ENCODE measurements at places on chromosomes 11 and 22.
A peak's percentile ranks its signal among the peaks of the same experiment; 100 is the strongest.

- no peak for DNase-seq
Measured at GRCh38 chr11:107682171-107682570, 29.7 kb downstream of the SLN start.

DNA sequence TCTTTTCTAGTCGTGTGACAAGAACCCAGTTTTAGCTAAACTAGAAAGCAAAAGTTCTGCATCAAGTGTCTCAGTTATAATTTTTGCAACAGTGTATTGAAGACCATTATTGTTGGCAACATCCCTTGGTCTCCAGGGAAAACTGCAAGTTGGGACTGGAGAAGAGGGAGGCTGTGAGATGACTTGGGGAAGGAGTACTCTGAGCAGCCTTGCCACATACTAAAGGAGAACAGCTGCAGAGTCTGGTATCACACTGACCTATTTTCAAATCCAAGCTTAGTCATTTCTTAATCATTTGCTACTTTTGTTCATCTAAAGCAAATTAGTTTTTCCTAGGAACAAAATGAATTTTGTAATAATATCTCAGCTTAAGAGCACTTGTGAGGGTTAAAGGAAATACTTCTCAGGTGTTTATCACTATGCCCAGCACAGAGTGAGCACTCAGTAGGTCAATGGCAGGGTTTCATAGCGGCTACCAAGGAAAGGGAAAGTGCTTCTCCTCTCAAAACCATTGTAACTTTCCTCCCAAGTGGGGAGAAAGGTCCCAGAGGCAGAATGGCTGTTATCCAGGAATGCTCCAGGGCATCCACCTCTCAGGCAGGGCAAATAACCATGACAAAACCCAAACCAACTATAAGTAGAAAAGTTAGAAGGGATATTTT, 247.1 kb downstream of the C11orf87 start:
- no peak for DNase-seq

DNA sequence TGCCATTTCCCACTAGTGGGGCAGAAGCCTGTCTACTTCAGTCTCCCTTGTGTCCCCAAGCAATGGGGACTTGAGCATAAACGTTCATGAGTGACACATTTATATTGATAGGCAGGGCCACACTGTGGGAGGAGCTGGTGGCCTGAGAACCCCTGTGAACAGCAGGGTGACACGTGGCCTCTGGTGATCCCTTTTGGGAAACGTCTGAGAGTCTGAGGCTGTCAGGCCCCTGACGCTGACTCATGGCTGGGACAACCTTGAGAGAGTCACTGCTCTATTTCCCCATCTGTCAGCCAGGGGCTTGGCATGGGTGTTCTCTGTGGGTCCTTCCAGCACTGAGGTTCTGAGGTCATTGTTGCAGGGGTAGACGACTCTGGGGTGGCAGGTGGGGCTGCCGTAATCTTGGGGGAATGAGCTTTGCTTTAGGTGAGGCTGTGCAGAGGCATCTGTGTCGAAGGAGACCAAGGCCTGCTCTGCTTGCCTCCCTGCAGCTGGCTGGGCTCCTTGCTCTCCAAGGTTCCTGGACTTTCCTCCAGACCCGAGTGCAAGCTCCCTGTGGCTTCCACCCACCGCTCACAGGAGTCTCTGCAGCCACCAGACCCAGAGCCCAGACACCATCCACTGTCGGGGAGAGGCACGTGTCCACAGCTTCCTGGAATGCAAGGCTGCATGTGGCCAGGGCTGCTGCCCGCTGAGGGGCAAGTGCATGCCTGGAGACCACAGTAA, 54.7 kb downstream of the SMIM38 start:
- no peak for DNase-seq

DNA sequence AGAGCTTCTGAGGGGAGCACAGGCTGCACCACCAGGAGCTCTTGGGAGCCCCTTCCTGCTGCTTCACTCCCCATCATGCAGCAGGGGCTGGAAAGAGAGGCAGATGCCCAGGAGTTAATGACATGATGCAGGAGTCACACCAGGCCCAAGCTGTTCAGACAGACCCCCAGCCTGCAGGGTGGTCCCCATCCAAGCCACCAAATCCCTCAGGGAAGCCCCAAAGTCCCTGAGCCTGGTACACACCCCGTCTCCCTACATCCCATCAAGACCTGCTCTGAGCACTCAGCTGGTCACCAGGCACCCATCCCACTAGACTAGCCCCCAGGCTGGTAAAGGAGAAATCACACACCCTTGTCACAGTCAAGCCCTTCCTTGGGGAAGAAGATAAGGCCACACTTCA, 11.3 kb downstream of the CYB561A3 start:
- DNase-seq, result no peak

GRCh38 chr11:108958368-108959104, 293.7 kb downstream of the DDX10 start:
- DNase-seq, result no peak

GRCh38 chr11:45379162-45379863, 93.2 kb upstream of the SYT13 start:
- no peak for DNase-seq

DNA sequence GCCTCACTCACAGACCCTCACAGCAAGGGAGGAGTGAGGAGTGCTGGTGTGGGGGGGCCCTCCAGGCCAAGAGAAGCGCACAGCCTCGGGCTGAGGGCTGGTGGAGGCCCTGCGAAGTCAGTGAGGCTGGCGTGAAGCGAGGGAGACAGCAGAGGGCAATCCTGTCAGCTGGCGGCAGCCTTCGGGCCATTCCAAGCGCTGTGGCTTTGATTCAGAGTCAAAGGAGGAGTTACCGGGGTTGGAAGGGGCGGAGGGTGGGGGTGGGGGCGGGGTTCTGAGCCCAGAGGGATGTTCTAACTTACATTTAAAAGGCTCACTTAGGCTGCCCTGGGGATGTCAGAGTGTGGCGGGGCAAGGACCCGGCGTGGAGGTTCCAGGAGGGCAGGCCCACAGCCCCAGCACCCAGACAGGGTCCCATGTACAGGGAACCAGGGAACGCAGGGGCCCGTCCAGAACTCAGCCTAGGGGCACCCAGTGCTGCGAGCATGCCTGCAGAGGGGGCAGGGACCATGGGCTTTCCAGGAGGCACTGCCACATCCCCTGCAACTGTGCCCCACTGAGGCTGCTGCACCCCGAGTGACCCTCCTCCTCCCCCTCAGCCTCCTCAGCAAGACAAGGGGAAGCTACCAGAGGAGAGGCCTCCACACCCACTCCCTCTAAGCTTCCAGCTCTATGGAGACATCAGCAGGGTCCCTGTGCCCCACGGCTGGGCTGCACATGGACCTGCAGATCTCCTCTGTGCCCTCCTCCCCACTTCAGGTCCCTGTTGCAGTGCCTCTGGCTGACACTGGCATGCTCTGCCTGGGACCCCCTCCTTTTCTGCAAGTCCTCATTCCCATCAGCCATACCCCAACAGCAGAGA, 39.7 kb upstream of the TTLL12 start:
- DNase-seq, result no peak

- DNase-seq, result no peak
Measured at GRCh38 chr11:21896746-21897602, 295.9 kb upstream of the ANO5 start.

DNA sequence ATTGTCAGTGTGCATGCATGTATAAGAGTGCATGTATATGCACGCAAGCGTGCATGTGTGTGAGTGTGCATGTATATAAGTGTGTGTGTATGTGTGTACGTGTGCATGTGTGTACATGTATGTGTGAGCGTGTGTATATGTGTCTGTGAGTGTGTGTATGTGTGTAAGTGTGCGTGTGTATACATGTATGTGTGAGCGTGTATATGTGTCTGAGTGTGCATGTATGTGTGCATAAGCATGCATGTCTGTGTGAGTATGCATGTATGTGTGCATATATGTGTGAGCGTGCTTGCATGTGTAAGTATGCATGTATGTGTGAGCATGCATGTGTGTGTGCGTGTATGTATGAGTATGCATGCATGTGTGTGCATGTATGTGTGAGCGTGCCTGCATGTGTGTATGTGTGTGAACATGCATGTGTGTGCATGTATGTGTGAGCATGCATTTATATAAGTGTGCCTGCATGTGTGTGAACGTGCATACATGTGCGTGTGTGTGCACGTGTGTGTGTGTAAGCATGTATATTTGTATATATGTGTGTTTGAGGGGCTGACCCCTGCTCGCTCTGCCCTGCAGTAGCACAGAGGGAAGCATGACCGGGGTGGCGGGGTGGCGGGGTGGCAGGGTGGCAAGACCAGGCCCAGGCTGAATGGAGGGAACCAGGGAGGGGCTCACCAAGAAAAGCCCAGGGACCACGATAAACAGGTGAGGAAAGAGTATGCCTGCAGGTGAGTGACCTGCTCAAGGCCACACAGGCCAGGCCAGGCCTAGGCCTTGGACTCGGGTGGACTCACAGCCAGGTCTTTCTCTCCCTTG, 26.3 kb downstream of the CYTH4 start:
- no peak for DNase-seq

- no peak for DNase-seq
Measured at GRCh38 chr11:29934115-29934638, 82.7 kb downstream of the KCNA4 start.

GRCh38 chr11:72741429-72741833, 10.8 kb downstream of the ARAP1 start:
- no peak for DNase-seq

DNA sequence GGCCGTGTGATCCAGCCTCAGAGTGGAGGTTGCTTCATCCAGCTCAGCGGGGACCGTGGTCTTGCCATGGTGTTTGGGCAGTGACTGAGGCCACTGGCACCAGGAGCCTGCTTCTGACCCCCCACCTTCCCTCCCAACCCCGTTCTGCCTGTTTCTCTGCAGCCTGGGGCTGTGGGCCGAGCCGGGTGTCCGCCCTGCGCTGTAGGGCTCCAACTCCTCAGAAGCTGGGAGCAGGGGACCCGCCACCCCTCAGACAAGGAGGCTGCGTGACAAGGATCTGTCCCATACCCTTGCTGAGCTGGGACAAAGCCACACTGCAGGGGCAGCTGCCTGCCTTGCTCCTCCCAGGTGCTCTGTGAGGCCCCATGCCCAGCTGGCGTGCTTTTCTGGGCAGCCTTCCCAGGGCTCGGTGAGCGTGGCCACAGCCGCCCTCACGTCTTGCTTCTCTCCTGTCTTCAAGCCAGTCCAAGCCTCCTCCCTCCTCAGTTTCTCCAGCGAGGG, 11.7 kb upstream of the ARFGAP3 start:
- no peak for DNase-seq

GRCh38 chr11:122995526-122995925, 13.9 kb upstream of the BSX start:
- DNase-seq, result no peak

DNA sequence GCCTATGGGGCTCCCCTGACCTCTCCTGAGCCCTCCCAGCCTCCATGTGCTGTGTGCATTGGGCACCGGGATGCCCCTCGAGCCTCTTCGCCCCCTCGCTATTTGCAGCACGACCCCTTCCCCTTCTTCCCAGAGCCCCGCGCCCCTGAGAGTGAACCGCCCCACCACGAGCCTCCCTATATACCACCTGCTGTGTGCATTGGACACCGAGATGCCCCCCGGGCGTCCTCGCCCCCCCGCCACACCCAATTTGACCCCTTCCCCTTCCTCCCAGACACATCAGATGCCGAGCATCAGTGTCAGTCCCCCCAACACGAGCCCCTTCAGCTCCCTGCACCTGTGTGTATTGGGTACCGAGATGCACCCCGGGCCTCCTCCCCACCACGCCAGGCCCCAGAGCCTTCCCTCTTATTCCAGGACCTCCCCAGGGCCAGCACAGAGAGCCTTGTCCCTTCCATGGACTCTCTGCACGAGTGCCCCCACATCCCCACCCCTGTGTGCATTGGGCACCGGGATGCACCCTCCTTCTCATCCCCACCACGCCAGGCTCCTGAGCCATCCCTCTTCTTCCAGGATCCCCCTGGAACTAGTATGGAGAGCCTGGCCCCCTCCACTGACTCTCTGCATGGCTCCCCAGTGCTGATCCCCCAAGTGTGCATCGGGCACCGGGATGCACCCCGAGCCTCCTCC, 28.8 kb downstream of the TRIOBP start:
- DNase-seq, result no peak

GRCh38 chr11:44823868-44824267, 97.1 kb downstream of the TSPAN18 start:
- no peak for DNase-seq

DNA sequence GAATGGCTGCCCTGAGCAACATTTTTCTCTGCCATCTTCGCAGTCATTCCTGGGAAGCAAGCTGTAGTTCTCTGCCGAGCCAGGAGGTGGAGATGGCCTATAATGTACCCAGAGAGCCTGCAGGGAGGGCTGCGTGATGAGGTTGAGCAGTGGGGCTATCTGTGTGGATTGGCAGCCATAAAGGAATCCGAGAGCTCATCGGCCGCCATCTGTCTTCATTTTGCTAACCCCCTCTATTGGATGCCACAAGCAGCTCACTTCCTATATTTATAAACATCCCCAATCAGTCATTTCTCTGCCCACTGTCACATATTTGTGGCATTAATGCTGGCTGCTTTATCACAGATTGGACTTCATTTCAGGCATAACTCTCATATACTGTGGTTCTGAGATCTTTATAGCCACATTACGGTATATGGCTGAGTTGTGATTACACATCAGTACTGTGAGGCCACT, 209.5 kb downstream of the NTM start:
- peak; percentile 13 for DNase-seq

- DNase-seq, result no peak
Measured at GRCh38 chr11:62390722-62391121, 28.1 kb upstream of the SCGB1A1 start.

DNA sequence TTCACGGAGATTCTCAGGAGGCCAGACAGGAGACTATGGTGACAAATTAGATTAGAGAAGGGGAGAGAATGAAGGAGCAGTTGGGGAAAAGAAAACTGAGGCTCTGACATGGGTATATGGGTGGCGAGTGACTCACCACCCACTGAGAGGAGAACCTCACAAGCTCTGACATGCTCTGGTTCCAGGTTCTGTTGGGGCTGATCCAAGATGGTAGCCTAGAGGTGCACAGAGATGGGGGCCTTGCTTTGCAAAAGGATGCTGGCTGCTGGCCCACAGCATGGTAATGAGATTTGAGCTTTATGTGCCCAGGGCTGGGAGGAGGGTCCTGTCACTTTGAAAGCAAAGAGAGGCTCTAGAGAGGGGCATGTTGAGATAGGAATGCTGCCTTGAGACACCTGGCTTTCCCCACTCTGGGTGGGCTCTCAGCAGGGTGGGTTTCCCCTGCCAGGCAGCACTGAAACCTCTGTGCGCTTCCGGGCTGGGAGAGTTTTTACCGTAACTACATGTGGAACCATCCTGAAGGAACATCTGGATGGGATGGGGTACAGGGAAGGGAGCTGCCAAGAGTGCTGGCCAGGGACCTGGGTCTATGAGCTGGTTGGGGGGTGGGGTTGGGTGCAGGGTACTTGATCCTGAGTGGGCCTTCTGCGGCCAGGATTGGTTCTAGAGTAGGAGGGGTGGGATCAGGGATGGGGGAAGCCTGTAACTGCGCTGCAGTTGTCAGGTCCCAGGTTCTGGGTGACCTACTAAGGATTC, 1.2 kb upstream of the GRK2 start:
- no peak for DNase-seq

DNA sequence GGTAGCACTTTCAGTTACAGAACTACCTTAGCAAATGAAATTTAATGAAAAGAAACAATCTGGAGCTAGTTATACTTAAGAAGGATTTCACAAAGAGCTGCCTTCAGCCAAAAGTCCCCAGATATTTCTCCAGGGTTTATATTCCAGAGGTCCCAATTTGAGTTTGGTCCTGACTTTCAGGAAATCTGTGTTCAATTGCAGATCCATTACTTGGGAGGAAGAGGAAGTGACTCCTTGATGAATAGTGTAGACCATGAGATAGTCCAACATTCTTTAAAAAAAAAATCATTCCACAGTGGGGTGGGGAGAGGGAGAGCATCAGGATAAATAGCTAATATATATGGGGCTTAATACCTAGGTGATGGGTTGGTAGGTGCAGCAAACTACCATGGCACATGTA, 117.6 kb upstream of the ARHGAP20 start:
- no peak for DNase-seq

- DNase-seq, result no peak
Measured at GRCh38 chr11:46800177-46800576, 45.9 kb downstream of the CKAP5 start.

- DNase-seq, result no peak
Measured at GRCh38 chr11:117691218-117691514, 105.8 kb downstream of the DSCAML1 start.

Measured in NK-92 treated with Interleukin-12 subunit alpha and Interleukin-12 subunit beta, amount 100 ng/mL, for 24 hours (cell line).